Brain pericyte (primary cell): ENCODE measurements at places on chromosomes 2 and 18.

- DNase-seq, result no peak
Measured at GRCh38 chr2:20483194-20483895, 36.5 kb downstream of the RHOB start.

- DNase-seq, result no peak
Measured at GRCh38 chr2:44952806-44953498, 11.4 kb downstream of the SIX3 start.

GRCh38 chr2:58543442-58543841 lies 302.3 kb upstream of the FANCL start:
- no peak for DNase-seq

DNA sequence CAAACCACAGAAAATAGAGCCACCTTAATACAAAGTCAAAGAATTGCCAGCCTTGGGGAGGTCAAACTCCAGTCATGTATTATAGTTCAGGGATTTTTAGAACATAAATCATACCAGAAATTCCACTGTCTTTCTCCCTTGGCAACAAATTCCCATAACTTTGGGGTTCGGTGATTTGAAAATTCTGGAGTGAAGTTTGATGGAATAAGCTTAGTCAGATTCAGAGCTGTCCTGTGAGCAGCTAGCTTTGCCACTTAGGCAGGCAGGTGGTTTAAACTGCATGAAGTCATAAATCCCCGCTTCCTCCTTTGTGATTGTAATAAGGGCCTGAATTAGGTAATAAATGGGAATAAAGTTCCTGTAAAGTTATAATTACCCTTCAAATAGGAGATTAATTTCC lies 457.0 kb upstream of the HNMT start:
- no peak for DNase-seq

DNA sequence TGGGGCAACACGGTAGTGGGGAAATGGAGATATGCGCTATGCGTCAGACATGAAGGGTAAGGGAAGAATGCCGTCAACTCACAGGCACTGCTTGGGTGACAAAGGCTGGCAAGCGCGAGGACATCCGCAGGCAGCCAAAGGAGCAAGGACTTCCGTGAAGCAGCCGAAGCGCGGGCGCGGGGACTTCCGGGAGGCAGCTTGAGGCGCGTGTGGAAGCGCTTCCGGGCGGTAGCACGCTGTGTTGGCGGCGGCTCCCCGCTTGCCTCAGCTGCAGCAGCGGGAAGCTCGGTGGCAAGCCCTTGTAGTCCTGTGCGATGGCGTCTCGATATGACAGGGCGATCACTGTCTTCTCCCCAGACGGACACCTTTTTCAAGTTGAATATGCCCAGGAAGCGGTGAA lies at the start of gene PSMA8:
TSS of gene PSMA8 (plus strand) at position 218 of the 400 bp plus-strand sequence. CDS start at position 315, 97 bp downstream.
- DNase-seq, result no peak

- DNase-seq, result no peak
Measured at GRCh38 chr2:120037995-120038541, 25.2 kb downstream of the EPB41L5 start.

DNA sequence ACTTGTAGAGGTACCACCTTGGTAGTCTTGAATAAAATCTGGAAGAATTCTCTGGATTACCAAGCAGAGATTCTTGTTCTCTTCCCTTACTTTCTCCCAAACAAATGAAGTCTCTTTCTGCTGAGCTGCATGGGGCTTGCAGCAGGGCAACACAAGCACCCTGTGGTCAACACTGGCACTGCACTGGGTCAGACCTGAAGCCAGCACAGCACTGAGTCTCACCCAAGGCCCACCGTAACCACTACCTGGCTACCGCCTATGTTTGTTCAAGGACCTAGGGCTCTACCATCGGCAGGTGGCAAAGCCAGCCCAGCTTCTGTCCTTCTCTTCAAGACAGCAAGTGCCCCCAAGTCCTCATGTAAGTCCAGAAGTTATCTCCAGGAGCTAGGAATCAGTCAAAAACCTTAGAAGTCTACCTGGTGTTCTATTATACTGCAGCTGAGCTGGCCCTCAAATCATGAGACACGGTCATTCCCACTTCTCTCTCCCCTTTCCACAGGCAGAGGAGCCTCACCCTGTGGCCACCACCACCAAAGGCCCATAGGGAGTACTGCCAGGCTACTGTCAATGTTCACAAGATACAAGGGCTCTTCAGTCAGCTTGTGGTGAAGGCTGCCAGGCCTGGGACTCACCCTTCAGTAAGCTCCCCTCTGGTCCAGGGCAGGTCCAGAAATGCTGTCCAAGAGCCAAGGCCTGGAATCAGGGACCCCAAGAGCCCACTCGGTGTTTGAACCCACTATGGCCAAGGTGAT lies 18.4 kb downstream of the VPS54 start:
- no peak for DNase-seq

DNA sequence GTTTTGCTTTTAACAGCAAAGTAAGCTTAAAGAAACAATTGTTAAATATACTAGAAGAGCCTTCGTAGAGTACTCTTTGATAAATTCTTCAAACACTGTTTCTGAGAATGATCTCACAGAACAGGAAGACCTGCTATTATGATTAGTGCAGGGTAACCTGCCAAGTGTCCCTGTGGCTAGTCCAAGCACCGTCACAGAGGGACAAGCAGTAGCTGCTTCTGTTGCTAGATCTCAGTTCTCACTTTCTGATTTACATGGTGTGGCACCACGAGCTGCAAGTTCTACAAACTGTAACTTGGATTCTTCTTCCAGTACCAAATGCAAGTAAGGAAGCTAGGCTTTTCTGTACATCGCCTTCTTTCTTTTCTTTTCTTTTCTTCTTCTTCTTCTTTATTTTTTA lies 121.5 kb downstream of the PIEZO2 start:
- DNase-seq, result no peak

- no peak for DNase-seq
Measured at GRCh38 chr2:182862091-182862490, 4.3 kb downstream of the FRZB start.

DNA sequence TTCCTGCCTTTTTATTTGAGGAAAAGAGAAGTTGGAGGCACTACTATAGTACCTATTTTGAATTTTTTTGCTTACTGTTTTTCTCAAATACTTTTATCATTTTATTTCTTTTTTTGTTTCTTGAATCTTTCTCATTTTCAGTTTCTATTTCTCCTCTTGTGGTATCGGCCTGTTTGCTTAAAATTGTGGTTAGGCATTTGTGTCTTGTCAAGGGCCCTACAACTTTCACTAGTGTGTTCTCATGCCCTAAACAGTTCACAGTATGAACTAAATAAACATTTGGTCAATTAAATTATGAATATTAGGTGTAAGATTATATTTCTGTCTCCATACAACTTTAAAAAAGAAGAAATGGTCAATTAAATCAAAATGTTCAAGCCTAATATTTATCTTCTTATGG lies 613.5 kb downstream of the MBD2 start:
- DNase-seq, result no peak

DNA sequence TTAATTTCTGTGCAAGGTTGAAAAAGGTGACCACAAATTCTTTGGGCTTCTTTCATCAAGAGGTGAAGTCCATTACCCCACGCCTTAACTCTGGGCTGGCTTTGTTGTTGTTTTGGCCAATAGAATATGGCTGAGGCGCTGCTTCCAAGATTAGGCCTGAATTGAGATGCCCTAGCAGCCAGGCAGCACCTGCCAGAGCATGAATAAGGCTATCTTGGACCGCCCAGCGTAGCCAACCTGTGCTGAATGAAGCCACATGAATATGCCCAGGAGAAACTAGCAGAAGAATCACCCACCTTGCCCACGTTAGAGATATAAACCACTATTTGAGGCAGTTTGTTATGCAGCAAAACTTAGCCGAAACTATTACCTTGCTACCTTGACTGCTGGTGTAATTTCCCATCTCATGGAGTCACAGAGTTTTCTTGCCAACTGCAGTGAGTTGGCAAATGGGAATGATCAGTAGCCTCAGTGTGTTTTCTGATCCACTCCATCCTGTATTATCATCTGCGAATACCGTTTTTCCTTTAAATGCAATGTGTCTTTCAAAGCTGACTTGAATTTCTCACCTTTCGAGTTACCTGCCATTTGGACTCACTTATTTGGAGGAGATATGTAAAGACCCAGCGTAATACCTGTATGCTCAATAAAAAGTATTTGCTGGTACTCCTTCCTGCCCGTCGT lies 679 bp downstream of the TSGA10 start:
- DNase-seq, result no peak

GRCh38 chr2:218230882-218231281 lies 13.9 kb downstream of the ARPC2 start:
- no peak for DNase-seq

DNA sequence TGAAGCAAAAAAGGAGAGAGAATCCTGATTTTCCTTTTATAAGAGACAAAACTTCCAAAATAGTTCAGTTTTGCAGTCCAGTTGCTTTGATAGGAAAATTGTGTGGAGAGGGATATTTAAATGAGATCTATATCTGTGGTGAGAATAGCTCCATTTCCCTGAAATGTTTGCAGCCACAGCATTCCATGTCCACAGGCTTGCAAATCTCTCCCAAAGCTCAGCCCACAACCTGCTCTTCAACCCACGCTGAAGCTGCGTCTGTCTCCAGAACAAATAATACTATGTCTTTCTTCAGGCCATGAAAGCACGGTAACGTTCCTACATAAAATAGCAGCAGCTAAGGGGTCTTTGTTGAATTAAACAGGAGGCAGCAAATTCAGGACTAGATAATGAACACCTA lies 31.8 kb downstream of the TMEM17 start:
- DNase-seq, result no peak

- no peak for DNase-seq
Measured at GRCh38 chr2:115939902-115940301, 1497.5 kb downstream of the DPP10 start.

DNA sequence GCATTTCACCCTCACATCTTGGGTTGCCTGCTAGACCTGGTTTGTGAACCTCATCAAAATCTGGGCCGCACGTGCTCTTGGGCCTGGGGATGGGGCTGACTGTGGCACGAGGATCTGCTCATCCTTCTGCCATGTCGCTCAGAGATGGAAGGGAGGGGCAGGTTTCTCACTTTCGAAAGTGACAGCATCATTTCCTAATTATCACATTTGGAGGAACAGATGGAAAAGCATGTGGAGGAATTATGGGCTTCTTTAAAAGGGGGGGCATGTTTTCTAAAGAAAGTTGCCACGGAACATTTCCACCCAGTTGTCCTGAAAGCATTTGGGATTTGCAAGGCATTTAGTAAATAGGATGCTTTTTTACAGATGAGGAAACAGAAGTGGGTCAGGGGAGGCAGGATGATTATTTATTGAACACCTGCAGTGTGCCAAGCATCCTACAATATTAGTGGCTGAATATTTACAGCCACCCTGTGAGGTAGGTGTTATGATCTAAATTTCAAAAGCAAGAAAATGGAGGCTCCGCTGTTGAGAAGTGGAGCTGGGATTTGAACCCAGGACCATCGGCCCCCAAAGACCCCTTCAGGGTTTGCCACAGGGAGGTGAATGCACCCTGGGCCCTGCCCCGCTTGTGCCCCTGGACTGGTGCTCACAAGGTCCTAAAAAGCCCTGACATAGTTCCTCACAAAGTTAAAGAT lies 104.2 kb upstream of the MYCN start:
- no peak for DNase-seq

DNA sequence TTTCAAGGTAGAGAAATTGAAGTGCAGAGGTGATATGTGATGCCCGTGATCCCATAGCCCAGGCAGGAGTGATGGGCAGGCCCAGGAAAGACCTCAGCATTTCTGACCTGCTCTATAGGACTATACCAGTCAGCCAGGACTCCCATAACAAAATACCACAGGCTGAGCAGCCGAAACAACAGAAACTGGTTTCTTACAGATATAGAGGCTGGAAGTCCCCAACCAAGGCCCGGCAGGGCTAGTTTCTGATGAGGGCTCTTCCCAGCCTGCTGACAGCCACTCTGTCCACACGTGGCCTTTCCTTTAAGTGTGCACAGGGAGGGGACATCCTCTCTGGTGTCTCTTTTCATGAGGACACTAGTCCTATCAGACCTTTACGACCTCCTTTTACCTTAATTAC lies 104.2 kb upstream of the AGAP1 start:
- no peak for DNase-seq

DNA sequence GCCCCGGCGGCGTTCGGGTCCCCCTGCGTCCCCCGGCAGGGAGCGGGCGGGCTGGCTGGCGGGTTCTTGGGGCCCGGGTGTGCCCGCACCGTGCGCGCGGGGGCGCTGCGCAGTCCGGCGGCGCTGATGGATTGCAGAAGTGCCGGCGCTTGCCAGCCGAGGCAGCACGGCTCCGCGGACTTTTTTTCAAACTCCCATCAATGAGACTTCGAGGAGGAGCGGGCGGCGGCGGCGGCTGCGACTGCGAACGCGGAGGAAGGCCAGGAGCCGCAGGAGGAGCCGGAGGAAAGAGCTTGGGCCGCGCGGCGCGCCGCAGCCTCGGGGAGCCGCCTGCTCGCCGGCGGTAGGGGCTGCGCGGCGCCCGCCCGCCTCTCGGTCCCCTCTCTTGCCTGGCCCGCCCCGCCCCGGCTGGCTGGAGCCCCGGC lies at the start of gene GLI2:
TSS of gene GLI2 (plus strand) at position 123 of the 425 bp plus-strand sequence. CDS start 61,453 bp downstream, outside the sequence.
- no peak for DNase-seq

DNA sequence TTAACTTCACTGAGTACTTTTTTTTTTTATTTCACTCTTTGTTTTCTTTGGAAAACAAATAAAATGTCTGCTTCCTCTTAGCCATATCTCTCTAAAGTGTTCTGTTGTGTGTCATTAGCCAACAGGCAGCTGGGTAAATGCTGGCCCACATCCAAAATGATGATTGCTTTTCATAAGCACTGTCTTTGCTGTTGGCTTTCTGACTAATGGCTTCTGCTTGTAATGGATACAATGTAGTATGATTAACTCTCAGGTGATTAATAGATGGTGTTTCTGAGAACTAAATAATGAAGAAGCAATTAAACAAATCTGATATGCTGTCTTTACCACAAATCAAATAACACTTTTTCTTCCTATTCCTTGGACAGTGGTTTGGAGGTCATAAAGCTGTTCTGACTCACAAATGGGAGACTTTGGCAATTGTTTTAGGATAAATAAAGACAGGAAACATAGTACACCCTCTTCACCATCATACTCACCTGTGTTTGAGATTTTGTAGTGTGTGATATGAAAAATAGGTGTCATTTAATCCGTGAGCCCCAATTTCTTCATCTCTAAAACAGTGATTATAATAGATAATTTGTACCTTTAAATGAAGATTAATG lies 888.4 kb downstream of the TSN start:
- DNase-seq, result peak; percentile 39

DNA sequence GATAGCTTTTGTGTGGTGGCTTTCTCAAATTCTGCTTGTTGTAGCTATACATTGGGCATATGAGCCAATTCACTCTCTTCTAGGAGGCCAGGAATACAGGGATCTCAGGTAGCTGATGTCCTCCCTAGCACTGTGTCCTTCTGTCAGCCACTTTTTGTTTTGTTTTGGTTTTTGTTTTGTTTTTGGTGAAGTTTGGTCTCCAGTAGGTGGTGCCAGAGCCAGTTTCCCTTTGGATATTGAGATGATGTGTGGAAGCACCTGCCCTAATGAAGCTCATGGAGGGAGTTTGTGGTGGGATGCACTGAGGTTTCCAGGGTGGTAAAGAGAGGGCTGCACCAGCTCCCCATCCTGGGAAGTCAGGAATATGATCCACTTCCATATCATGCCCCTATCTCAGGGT lies 100.5 kb upstream of the VWC2L start:
- DNase-seq, result no peak

- no peak for DNase-seq
Measured at GRCh38 chr2:211837206-211837605, 701.4 kb downstream of the ERBB4 start.
